Daoy (cell line): ENCODE measurements at places on chromosomes 4 and X. TPM values are rescaled to one million over a fixed set of nuclear protein-coding genes. Genes with fewer than 3 reads are reported as not detected.

DNA sequence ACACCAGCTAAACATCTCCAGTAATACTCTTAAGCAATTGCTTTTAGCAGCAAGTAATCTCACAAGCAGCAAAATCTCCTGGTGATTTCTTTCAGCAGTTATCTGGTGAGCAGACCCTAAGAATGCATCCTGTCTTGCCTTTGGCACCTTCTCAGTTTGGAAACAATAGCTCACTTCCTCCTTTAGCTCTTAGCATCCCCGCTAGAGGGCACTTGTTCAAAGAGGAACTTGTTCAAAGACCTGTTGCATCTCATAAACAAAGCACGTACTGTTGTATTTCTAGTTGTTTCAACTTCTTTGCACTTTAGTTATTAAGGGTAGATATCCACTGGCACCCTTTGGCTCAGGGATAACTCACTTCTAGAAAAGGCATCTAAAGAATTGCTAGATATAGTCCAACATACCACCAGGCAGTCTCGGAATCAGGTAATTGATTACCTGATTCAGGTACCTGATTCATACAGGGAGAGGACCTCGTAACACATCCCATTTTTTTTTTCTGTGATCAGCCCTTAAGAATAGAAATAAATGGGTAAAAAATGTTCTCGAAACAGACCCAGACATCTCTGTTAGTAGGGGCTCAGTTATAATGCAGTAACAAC is 81.9 kb upstream of the QRFPR start:
- DNase-seq = peak; percentile 31

DNA sequence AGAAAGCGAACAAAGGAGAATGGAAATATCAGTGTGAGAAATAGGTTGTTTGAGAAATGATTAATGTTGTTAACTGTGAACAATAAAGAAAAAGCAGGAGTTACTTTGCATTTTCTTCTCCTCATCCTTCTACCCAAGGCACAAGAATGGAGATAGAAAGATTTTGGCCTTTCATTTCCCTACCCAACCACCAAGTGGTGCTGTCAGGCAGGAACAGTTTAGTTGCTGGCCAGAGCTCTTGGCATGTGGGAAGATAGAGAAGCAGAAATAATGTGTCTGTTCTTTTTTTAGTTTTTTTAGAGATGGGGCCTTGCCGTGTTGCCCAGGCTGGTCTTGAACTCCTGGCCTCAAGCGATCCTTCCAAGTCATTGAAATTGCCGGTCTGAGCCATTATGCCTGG is 12.8 kb downstream of the HOPX start:
- no peak for DNase-seq

DNA sequence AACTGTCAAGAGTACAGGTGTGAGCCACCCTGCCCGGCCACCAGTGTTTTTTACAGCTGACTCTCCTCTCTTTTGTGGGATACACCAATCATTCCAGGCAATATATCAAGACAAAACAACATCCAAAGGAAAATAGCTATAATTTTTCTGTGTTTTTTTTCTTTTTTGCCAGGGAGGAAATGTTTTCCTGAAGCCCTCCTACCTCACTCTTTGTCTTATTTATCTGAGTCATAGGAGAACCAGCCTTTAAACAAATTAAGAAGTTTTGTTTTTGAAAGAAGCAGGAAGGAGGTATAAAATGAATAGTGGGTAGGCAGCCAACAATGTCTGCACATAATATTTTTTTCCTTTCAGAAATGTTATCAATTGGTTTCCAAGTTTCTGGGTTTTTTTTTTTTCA is 493.9 kb downstream of the CCSER1 start:
- DNase-seq = no peak

The FNIP2 gene
- 5.2 and 12.5 TPM in 2 replicates for total RNA-seq

The DCAF4L1 gene
- total RNA-seq = 0.12 and 0.23 TPM in 2 replicates

- DNase-seq = no peak
Measured at GRCh38 chr4:106497271-106497670, 128.7 kb upstream of the GIMD1 start.

The SPANXA2 gene
- 25.7 and 64.6 TPM in 2 replicates for total RNA-seq

- DNase-seq = no peak
Measured at GRCh38 chr4:135357091-135357490, 1155.5 kb upstream of the PABPC4L start.

The WDR17 gene
- 4.2 and 6.6 TPM in 2 replicates for total RNA-seq

DNA sequence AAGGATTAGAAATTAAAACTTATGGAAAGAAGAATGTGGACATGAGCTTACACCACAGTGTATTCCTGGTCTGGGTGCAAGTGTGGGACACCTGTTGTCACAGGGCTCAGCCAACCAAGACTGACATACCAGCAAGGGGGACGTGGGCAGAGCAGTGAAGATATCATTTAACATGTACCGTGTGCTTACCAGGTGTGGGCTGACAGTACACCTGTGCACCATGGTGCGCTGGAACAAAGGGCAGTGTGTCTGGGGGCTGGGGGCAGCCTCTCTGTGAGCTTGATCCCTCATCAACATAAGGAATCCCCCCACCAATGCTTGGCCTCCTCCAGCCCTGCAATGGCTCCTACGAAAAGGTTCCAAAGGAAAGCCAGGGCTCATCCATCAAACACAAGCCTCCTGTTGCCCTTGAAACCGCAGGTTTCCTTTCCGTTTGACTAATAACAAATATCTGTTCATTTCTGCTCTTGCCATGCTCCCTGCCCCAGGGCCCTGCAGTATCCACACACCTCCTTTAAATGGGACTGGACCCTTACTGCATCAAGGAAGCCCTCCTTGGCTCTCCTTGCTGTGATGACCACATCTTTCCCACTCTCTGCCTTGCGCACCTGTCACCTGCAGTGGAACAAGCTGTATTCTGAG is 16.7 kb downstream of the EVC2 start:
- DNase-seq = no peak

DNA sequence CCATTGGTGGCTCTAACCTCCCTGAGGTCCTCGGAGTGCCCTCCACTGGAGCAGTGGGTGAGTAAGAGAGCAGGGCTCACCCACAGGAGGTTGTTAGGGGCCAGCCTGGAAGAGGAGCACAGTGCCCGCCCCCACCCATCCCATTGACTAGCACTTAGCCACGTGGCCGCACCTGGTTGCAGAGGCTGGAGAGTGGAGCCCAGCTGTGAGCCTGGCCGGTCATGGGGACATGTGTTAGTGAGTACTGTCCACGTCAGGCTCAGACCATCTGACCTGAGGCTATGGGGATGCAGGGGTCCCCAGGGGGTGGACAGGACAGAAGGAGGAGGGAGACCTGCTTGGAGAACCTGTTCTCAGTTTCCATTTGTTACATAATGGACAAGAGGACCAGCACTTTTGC is 1.4 kb upstream of the MAN2B2 start:
- DNase-seq = no peak

DNA sequence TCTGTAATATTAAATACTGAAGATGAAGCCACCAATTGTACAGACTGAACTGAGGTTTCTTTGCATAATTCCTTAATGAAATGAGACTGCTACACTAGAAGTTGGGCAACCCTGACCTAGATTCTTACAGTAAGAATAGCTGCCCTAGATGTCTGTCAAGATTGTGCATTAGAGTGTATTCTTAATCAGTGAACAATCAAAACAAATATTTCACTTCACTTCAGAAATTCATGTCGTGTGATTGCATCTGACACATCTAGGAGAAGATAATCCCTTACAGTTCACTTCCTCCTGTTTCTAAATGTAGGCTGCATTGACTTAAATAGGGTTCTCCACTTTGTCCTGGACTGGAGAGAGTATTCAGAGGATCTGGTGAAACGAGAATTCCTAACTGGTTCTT is 283.1 kb downstream of the HNRNPD start:
- no peak for DNase-seq

The PASD1 gene
- 0.17 and 1.5 TPM in 2 replicates for total RNA-seq
